ENCODE measurements at places on chromosomes 11 and 22.

DNA sequence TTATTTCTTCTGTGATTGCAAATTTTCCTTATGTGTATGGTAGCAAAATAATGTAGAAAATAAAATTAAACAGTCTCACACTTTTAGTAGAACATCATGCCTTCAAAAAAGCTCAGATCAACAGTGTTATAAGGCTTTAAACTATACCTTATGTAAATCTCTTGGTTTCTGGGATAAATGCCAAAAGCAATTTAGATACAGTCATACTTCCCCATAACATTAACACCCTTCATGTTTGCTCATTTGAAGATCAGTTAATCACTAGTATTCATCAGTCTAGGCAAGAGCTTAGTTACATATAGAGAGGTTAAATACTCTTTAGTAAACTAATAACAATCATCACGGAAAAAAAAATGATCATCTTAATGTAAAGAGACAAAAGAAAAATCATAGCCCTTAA lies 421.8 kb upstream of the ANO3 start:
- DNase-seq: no peak

GRCh38 chr11:69280994-69281393 lies 13.0 kb upstream of the MYEOV start:
- DNase-seq: no peak

DNA sequence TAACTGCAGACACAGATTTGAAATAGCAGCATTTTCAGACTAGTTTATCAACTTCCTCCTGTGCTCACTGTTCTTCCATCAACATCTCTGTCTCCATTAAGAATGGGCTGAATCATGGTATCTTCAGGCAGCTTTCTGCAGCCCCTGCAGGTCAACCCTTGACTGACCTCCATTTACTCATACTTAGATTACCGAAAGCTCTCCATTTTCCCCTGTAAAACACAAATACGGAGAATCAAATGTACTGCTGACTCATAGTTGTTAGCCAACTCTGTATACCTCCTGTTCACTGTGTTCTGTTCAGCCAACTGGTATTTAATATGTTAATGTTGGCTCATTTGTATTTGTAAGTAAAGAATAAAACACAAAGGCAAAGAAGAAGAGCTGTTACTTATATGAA lies 364.0 kb downstream of the CASP12 start:
- DNase-seq: no peak

GRCh38 chr11:132134322-132134721 lies 763.9 kb downstream of the NTM start:
- no peak for DNase-seq

GRCh38 chr22:22712666-22713365 lies 68.4 kb downstream of the GGTLC2 start:
- DNase-seq: no peak

DNA sequence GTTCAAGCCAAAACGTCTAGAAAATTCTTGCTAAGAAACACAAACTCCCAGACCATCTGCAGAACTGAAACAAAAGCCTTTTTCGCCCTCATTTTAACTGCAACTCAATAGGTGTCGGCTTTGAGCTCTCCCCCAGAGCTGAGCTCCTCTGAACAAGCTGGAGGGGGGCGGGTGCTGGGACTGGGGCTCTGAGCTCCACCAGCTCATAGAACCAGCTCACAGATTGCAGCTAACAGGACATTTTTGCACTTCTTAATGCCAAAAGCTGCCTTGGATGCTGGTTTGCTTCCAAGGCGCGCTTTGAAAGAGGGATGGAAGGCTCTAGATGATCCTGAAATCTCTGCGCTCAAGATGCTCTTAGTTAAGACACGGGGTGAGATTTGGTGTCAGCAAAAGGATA lies 6.0 kb upstream of the YWHAH start:
- DNase-seq: no peak

- no peak for DNase-seq
Measured at GRCh38 chr11:70307176-70307575, 36.7 kb downstream of the PPFIA1 start.

GRCh38 chr11:1827095-1827813 lies 7.5 kb upstream of the SYT8 start:
- no peak for DNase-seq

- DNase-seq: no peak
Measured at GRCh38 chr22:50601669-50602337, 1.2 kb downstream of the MAPK8IP2 start.

DNA sequence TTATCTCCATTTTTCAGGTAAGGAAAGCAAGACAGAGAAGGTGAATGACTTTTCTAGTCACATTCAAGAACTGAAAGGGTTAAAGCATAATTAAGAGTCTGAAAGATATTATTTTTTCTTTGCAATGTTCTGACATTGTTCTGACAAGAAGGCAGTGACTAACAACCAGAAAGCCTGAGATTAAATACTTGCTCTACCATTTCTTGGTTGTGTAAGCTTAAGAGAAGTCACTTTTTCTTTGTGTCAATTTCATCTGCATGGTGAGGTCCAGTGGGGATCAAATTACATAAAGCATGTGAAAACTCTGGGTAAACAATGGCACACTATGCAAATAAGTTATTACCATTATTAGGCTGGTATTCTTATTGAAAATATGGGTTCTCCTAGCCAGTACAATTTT lies 73.7 kb downstream of the PHF21A start:
- no peak for DNase-seq

GRCh38 chr22:26845021-26845743 lies 187.8 kb downstream of the MIAT start:
- DNase-seq: no peak

DNA sequence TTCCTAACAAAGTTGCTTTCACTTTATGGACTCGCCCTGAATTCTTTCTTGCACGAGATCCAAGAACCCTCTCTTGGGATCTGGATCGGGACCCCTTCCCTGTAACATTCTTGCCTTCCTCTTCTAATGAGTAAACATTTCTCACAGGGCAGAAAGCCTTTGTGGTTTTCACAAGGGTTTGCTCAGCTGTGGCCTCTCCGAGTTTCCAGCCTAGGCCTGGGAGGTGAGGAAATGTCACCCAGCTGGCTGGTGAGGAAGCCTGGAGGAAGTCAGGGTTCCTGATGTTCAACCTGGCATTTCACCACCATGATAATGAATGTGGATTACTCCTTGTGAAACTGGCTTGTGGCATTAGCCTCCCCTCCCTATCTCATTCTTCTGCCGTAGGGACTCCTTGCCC lies 224.9 kb downstream of the DSCAML1 start:
- no peak for DNase-seq

DNA sequence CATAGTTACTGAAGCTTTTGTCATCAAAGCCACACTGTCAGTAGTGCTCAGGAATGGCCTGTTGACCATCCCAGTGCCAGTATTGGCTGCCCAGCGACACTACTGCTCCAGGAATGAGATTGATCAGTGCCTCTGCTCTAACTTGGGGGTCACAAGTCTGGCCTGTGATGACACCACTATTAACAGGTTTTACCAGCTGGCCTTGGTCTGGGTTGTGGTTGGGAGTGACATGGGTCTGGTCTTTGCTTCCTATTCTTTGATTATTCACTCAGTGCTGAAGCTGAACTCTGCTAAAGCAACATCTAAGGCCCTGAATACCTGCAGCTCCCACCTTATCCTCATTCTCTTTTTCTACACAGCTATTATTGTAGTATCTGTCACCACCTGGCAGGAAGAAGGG lies 21.5 kb downstream of the OR56B4 start:
- DNase-seq: no peak

Measured in stimulated activated CD8-positive, alpha-beta memory T cell treated with anti-CD3 and anti-CD28 coated beads, Interleukin-7, amount 100 ng/mL, for 1 hour (primary cell).